ENCODE measurements at places on chromosomes 11 and 22. TPM values are rescaled to one million over a fixed set of nuclear protein-coding genes. Genes with fewer than 3 reads are reported as not detected.

MFNG gene
- 5.2 TPM for total RNA-seq

SEPTIN3 gene
- 0.89 TPM for total RNA-seq

RAB38 gene
- total RNA-seq, result 3.5 TPM

FBLN1 gene
- 104 TPM for total RNA-seq

OTOG gene
- under 0.01 TPM for total RNA-seq

CATSPER1 gene
- 0.09 TPM for total RNA-seq

BCO2 gene
- 8.3 TPM for total RNA-seq

GRM5 gene
- 0.04 TPM for total RNA-seq

- DNase-seq, result no peak
Measured at GRCh38 chr11:133198438-133198837, 333.9 kb downstream of the OPCML start.

DNA sequence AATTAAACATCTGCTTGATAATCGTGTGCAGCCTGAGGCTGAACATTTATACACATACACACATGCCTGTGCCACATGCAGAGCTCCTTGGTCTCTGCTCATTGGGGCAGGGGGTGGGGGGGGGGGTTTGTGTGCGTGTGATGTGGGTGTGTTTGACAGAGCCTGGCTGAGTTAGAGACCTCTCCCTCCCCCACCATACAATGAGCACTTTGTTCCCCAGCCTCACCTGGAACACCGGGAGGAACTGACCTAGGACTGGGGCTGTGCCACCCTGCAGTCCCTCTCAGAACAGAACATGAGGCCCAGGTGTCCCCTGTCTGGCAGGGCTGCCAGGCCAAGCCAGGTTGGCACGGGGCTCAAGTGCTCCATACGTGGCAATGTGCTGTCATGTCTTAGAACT is 96.6 kb downstream of the TP53I11 start:
- no peak for DNase-seq

GRCh38 chr11:94002226-94002625 is 18.9 kb upstream of the HEPHL1 start:
- peak; percentile 7 for DNase-seq

- no peak for DNase-seq
Measured at GRCh38 chr11:128626913-128627665, 39.7 kb upstream of the ETS1 start.

DNA sequence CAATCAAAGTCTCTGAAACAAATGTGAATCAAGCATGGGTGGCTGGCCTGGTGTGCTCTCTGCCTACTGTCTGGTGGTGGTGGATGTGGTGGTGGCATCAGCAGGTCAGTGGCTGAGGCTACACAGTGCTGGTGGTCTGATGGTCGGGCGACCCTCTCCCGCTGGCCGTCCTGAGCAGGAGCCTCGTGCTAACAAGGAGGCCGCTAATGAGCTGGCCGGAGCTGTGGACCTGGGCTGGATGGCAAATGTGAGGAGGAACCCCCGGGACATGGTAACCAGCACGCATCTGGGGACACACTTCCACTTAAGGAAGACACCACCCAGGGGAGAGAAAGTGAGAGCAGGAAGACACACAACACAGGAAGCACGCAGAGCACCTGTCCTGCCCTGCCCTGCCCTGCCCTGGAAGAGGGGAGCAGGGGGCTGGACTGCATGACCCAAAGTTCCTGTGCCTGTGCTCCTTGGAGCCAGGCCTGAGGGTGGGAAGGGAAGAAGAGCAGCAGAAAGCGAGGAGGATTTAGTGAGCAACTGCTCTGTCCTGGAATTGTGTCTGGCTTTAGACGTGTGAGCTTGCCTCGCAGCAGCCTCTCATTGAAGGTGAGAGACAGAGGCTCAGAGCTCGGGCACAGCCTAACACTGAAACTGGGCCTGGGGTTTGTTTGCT is 23.7 kb downstream of the SLC37A2 start:
- DNase-seq, result no peak

- DNase-seq, result no peak
Measured at GRCh38 chr11:74462631-74463030, 4.7 kb downstream of the KCNE3 start.

- no peak for DNase-seq
Measured at GRCh38 chr22:49291781-49292180, 535.9 kb downstream of the BRD1 start.

GRCh38 chr22:31995807-31996206 is 47.3 kb upstream of the SLC5A1 start:
- no peak for DNase-seq

DNA sequence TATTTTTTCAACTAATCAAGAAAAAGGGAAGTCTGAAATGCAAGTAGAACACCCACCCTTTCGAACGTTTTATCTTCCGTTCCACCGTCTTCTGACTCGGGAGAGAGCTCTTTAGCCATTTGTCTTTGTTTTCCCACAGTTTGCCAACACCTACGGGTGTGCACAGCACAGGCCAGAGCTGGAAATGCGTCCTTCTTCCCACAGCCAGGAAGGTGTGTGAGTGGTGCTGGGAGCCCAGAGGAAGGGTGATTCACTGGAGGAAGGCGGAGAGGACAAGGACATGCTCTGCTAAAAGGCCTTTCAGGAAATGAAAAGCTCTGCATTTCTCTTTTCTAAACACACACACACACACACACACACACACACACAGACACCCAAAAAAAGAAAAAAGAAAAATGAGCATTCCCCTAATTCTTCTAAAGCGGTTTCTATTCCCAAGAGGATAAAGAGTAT is 18.5 kb downstream of the ENDOD1 start:
- peak; percentile 48 for DNase-seq

DNA sequence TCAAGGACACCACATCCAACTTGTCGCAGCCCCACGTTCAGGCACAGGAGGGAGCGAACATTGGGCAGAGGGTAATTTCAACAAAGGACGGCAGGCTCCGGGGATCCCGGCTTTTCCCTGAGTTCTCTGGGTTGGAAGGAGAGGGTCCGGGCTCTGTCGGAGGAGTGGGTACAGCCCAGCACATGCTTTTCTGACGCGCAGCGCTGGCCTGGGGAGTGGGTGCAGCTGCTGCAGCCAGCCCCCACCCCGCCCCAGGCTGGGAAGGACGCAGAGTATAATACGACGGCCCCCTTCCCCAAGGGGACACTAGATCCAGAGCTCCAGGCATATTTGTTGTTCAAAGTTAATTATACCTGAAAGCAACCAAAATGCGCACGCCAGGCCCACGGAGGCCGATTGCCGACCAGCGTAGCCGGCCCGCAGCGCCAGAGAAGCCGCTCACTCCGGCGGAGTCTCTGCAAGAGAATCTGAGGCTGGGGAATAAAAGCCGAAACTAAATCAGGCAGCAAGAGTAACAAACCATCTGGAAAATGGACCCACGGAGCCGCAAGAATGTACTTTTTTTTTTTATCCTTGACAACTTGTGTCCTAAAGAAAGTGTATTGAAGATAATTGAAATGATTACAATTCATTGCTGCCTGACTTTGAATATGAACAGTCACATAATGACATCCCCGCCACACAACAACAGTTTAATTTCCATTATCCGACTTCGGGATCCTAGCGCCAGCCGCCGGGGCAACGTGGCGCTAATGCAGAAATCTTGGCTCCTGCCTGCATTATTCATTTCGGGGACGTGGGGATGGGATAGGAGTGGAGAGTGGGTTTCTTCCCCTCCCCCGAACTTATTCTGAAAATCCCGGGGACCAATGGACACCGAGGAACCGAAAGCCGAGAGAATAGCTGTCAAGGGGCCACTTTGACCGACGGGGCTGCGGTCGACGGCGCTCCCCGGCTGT is 14.0 kb upstream of the PAX6 start:
- no peak for DNase-seq

DNA sequence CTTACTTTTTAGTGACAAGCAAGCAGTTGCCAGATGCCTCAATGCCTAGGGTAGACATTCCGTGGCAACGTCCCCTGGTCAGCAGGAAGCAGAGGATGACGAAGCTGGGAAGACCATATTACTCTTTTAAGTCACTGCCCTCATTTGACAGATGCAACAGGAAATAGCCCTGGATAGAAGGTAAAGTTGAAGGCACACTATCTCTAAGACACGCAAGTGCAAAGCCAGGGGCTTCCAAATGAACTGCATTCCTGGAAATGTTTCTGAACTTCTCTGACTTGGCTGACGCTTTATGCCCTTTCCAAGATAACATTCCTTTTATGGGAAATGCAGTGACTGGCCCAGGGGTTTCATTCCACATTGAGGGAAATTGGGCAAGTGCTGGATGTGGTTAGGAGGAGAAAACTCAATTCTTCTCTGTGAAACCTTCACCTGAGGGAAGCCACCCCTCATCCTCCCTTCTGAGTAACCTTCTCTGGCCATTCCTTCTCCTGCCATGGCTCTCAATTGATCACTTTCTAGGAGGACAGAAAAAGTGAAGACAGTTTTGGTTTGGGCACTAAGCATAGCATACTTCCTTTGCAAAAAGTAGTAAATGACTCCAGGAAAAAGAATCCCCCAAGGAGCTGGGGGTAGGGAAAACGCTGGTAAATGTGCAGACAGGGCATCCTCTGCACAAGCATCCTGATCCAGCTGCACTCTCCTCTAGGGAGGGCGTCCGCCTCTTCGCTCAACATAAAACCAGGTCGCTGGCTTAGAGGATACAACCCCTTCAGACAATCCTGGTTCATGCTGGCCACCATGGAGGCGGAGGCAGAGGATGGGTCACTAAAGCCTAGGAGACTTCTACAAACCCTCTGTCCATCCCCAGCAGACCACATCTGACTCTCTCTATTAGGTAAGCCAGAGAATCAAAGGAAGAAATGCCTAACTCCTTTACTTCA is 14.5 kb downstream of the PCSK7 start:
- DNase-seq, result peak; percentile 19

- no peak for DNase-seq
Measured at GRCh38 chr11:1884303-1884700, 7.4 kb downstream of the PRR33 start.

- DNase-seq, result no peak
Measured at GRCh38 chr11:95412074-95412473, 181.1 kb upstream of the SESN3 start.
